ENCODE measurements at places on chromosomes 2 and 18.
A peak's percentile ranks its signal among the peaks of the same experiment; 100 is the strongest.

- DNase-seq: no peak
Measured at GRCh38 chr2:207770602-207771404, 1.1 kb upstream of the FZD5 start.

GRCh38 chr2:234797566-234798250 is 154.1 kb upstream of the SH3BP4 start:
- DNase-seq: no peak

DNA sequence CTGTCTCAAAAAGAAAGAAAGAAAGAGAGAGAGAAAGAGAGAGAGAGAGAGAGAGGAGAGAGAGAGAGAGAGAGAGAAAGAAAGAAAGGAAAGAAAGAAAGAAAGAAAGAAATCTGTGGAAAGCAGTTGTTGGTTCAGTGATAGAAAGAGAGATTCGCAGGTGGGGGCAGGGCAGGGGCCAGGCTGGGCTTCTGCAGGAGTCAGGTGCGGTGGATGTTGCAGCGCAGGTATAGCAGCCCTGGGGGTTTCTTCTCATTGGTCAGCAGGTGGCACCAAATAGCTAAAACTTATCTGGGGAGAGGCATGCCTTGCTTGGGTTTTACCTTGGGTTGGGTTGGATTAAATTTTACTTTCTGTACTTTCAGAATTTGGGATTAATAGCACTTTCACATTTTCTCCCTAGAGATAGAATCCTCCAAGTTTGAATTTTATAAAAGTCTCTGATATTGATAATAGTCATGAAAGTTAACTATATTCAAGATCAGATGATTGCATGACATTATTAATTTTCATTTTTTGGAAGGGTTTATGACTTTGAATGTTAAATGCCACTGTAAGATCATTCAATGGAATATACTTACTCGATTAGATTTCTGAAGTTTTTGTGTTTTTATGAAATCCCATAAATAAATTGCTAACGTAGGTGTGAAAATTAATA is 66.6 kb downstream of the SPTBN1 start:
- DNase-seq: peak; percentile 30

GRCh38 chr2:170235860-170236679 is 58.1 kb downstream of the MYO3B start:
- no peak for DNase-seq

- DNase-seq: no peak
Measured at GRCh38 chr2:54519841-54520459, 63.8 kb downstream of the SPTBN1 start.

DNA sequence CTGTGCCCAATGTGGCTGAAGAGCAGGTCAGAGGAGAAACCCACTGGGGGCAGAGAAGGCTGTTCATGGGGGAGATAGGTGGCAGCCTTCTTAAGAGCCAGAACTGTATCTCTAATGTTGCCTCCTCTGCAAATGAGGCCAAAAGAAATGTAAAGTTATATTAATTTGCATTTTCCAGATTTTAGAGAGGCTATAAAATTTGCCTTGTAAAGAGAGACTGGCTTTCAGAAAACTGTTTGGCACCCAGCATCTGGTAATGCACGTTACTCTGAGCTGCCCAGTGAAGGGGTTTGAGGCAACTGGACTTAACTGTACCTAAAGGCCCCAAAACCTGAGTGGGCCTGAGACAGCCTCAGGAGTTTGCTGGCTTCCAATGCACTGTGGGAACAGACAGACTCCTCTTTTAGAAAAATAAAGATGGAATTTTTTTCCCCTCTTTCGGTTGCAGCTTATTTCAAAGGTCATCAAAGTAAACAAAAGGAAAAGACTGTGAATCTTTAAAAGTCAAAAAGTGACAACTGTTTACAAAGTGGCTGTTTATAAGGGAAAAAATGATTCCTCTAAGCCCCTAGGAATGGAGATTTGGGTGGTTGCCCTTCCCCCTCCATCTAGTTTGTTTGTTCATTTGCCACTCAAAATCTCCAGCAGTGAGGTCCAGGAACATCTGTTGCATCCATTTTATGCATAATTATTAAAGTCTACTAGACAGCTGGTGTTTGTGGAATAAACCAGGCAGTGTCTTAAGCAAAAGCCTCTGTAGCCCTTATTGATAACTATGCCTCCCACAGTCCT is 132.2 kb upstream of the ZFP36L2 start:
- no peak for DNase-seq

DNA sequence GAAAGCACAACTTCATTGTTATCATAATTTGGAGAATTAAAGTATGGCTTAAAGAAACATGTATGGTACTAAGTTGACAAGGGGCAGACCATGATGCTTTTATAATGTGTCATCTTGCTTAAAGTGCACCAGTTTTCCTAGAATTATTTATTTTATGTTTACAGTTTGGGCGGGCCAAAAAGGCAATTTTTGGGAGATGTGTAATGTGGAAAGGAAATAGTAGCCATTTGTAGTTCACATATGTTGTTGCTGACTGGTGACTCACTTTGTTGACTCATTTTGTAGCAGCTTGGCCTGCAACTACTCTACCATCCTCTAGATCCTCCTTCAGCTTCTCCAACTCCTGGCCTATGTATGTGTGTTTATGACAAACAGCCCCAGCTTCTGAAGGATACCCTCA is 7.7 kb downstream of the ZSCAN30 start:
- DNase-seq: no peak

DNA sequence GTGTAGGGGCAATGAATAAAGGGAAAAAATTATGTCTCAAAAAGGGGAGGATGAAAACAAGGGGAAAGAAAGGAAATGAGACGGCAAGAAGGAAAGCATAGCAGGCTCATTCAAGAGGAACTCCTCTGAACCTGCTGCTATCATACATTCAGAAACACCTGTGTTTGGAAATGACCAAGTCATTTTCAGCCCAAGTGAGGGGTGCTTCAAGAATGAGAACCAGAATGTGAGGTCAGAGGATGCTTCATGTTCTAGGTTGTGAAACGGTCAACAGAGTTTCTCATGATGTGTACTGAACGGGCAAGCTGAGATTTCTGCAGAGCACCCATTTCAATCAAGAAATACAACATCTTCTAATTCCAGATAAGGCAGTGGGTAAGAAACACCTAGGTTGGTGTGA is 1367.2 kb upstream of the CELF4 start:
- DNase-seq: no peak

DNA sequence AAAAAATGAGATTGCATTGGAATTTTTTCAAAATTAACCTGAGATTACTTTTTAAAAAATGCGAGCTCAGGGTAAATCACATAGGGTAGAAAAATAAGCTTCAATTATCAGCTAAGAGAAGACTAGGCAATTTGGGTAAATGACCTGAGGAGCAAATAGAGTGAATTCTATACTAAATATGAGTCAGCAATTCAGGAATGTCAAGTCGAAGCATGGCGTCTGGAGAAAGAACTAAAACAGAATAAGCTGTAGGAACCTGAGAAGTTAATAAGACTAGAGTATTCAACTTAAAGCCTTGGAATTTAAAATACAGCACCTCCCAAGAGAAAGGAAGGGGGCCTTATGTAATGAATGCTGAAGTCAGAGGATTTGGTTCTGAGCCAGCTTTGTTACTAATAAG is 487.0 kb downstream of the SUCLG1 start:
- DNase-seq: no peak

- no peak for DNase-seq
Measured at GRCh38 chr2:235223011-235223410, 270.8 kb upstream of the AGAP1 start.

DNA sequence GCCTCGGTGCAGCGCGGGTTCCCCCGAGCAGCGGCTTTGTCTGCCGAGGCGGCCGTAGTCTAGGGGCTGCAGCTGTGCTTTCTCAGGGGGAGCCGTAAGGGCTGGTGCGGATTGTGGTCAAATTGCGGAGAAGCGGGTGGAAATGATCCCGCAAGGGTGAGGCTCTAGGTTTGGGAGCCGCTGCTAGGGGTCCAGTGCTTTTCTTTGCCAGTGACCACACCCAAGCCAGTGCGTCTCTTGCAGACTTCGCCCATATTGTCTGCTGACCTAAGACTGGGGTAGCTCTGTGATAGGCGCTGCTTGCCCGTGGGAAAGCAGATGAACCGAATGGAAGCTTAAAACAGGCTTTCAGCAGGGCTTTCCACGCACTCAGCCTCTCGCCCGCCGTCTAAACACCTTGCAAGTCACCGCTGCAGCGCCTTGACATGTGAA is 2.1 kb downstream of the DPYSL5 start:
- DNase-seq: no peak

- no peak for DNase-seq
Measured at GRCh38 chr2:140601342-140601741, 1529.5 kb downstream of the LRP1B start.

DNA sequence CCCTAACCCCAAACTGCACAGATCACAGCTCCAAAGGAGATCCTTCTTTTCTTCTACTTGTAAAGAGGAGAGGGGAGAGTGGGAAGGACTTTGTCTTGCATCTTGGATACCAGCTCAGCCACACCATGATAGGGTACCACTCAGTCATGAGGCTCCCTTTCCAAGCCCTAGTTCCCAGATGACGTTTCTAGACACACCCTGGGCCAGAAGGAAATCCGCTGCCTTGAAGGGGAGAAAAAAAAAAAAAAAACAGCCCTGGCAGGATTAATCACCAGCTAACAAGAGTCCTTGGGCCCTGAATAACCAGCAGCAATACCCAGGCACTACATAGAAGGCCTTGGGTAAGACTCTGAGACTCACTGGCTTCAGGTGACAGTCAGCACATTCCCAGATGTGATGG is 36.9 kb downstream of the ST8SIA3 start:
- no peak for DNase-seq

DNA sequence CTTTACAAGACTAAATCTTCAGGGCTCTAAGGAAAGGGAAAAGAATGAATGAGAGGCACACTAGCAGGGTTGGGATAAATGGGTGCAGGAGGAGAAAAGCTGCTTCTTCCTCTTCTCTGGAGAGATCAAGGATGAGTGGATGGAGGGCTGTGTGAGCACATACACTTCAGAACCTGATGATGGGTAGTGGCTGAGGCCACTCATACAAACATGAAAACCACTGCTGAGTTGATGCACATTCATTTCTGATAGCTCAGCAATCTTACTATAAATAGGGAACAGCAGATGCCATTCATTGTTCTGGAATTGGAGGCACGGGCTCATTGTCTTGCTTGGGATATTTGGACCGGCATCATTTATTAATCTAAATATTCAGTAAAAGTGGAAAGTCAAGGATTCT is 152.4 kb upstream of the KCTD1 start:
- DNase-seq: no peak

GRCh38 chr2:188003800-188004199 is 287.9 kb upstream of the GULP1 start:
- no peak for DNase-seq

- DNase-seq: no peak
Measured at GRCh38 chr18:45255197-45255890, 359.9 kb upstream of the SLC14A2 start.

DNA sequence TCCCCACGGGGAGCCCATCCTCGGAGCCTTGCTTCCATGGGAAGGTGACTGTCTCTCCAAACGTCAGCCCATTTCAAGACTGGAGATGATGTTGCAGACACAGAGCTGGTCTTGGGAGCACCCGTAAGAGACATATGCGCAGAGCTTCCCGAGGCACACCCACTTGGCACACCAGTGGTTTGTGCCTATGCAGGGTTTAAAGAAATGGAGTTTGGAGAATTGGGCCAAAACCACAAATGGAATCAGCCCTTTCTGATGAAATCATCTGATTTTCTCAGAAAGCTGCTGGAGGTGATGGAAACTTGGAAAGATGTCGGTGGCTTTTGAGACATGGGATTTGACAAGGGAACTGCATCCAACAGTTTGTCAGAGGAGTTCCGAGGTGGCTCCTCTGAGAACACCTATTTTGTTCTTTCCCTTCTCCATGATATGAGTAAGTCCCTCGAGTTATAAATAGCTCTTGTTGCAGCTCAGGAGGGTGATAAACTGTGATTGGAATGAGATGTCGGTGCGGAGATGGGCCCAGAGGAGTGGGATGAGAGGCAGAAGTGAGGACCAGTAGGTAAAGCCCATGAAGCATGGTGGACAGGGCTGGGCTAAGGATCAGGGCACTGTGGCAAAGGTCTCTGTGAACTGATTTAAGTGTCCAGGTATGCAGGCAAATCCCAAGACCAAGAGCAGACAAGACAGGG is 225.7 kb downstream of the ACKR3 start:
- DNase-seq: no peak

DNA sequence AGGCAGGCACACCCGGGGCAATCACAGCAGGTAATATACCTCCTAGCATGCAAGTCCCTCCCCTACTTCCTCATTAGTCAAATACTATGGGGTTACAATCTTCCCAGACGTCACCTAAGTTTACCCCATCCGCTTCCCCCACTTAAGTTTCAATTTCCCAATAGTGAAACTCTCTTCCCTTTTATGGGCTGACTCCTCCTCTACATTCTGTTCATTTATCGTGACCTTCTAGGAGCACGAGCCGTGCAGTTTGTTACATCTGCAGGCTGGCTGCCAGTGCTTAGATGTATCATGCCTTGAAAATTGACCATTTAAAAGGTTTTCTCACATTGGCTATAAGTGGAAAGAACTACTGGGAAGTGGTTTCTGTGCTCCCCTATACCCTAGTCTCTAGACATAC is 1357.8 kb upstream of the CRIM1 start:
- DNase-seq: no peak

GRCh38 chr2:192267484-192267883 is 72.8 kb upstream of the TMEFF2 start:
- no peak for DNase-seq

GRCh38 chr2:121345887-121346286 is 60.9 kb upstream of the TFCP2L1 start:
- no peak for DNase-seq

- DNase-seq: no peak
Measured at GRCh38 chr18:6580401-6580800, 149.1 kb upstream of the ARHGAP28 start.

- DNase-seq: no peak
Measured at GRCh38 chr18:55779691-55780585, 191.9 kb upstream of the TCF4 start.

DNA sequence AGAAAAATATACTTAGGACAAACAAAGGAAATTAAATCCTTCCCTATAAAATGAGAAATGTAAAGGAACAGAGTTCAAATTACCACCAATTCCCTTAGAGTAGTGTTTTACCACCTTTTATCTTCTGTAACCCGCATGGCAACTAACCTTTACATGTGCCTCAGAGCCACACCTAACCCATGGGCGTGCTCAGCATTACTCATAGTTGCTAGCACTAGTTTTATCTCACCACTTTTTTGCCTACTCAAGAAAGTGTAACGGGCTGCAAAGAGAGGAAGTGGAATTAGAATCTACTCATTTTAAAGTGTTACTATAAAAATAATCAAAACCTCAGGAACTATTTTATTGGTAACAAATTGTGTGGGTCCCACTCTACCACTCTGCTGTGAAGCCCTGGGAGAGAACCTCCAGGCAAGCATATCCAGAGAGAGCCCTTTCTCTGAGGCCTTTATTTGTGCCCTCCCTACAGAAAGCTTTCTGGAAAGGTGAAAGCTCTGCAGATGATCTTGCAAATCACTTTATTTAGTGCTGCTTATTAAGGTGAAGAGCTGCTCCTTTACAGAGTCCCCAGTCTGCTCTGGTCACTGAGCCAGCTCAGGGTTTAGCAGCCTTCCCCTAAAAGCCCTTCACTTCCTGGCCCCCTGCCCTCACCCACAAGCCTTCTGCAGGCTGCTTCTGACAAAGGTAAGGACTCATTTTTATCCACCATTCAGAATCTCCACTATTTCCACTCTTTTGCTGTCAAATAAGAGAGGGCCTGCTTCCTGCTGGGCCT is 98.8 kb downstream of the TRABD2A start:
- no peak for DNase-seq
